ENCODE measurements at places on chromosomes 11 and 22. TPM values are rescaled to one million over a fixed set of nuclear protein-coding genes. Genes with fewer than 3 reads are reported as not detected.

Gene CTTN
- 127 TPM for total RNA-seq

Gene OR56A1
- not detected for total RNA-seq

Gene TTC36
- total RNA-seq, result 0.32 TPM

- DNase-seq, result peak; percentile 34
Observed at GRCh38 chr11:76086743-76087635, 119.3 kb downstream of the WNT11 start.

GRCh38 chr11:131977854-131978253 lies 607.4 kb downstream of the NTM start:
- peak; percentile 84 for DNase-seq
